Mesenchymal stem cell (in vitro differentiated cells and primary cell): ENCODE measurements at places on chromosomes 5 and 9.

DNA sequence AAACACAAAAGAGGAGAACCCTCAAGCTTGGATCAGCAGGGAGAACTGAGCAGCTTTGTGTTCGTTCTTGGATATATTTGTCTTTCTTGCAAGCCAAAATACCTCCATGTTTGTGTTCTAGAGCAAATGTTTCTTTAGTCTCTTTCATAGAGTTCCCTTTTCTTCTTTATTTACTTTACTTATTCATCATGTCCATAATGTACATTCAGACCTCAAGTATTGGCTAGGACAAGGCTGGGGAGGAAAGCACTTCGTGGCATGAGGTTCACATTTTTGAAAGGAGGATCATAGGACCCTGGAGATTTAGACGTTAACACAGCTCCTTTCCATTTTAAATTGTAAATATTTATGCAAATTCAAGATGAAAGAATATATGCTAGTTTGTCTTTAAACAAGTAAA is 590.2 kb upstream of the MEF2C start:
- DNase-seq = peak; percentile 11

DNA sequence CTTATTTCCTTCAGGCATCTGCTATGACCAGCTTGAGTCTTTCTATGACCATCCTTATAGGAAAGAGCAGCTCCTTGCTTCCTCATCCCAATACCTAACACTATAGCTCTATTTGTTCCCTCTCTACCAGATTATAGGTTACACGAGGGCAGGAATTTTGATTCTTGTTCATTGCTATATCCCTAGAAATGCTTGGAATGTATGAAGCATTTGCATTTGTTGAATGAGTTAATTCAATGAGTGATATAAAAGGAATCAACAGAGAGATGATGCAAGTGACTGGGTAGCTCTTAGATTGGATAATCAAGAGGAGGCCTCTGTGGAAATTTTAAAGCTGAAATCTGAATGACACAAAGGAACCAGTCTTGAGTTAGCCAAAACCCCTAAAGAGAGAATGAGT is 13.9 kb downstream of the ZCCHC9 start:
- DNase-seq = peak; percentile 9

DNA sequence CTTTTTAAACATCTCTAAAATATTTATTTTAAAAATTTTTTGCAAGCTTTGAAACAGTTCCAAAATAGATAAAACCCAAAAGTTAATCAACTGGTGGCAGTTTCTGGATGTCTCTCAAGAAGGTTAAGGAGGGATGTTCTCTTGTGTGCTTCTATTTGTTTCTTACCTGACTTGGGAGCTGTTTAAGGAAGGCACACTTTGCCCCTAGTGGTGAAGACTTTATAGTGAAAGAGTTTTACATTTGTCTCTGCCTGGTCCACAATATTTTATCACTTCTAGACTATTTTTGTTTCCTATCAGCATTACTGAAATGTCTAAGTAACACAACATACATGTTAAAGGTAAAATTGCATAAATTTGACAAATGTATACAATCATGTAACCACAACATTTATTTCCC is 552.8 kb downstream of the SEMA5A start:
- peak; percentile 28 for DNase-seq

DNA sequence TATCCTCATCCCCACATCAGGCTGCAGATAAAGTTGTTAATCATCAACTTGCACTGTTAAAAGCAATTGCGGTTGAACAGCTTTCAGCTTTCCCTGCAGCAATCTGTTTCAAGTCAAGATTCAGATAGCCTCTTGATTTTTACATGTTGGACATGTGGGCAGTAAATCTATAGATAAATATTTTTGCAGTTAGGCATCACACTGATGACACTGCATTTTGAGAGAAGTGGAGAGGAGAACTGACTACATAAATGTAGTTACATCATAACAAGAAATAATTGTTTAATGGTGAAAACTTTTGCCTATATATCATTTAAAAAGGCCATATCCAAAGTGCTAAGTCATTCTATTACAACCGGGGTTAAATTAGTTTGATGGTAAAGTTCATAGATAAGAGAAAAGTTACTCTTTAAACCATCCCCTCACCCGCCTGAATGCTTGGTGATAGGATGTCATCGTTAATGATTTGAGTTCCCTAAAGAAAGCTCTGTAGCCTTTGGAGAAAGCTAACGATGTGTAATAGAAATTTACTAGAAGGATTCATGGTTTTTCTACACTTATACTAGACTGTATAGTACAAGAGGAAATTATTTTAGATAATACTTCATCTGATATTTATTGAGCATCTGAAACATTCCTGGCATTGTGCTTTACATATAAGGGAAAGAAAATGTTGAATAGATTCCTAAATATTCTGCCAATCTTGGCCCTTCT is 30.8 kb upstream of the ALDH1A1 start:
- DNase-seq = peak; percentile 2

DNA sequence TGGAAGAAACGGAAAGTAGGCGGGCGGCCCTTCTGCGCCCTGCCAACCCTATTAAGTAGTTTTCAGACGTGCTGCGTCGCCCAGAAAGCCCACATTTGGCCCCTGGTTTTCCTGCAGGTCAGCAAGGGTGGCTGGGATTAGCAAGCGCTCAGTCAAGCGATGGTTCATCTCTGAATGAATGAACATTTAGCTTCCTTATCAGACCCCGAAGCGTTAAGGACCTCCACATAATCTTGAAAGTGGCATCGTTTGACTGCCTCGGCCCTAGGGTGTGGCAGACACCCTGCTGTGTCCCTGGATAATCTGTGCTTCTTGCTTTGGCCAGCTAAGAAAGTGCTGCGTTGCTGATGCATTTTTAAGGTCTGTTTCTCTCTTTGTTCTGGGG is 684 bp downstream of the TOR1B start:
- DNase-seq = peak; percentile 45
